ENCODE measurements at places on chromosomes 4 and X.

GRCh38 chr4:104989371-104989770 is 157.3 kb upstream of the TET2 start:
- no peak for DNase-seq

DNA sequence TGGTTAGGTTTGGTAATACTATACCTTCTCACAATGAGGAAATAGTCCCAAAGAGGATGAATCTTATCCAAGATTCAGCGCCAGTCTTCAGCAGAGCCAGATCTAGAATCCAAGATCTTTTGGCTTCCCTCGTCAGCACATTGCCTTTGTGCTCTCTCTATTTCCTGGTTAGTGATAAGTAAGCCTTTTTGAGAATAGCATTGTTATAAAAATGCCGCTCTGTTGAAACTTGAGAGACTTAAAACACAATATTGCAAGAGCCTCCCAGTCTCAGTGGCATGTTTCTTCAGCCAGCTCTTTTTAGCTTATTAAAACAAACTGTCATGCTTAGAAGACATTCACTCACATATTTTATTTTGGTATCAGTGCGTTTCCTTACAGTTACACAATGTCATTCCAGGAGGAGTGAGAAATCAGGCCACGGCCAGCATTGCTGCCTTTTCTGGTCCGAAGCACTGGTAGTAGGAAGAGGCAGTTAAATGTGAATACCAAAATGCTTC is 141.4 kb downstream of the KLHL8 start:
- no peak for DNase-seq

- peak; percentile 1 for DNase-seq
Measured at GRCh38 chrX:83934220-83934619, 73.3 kb downstream of the CYLC1 start.

DNA sequence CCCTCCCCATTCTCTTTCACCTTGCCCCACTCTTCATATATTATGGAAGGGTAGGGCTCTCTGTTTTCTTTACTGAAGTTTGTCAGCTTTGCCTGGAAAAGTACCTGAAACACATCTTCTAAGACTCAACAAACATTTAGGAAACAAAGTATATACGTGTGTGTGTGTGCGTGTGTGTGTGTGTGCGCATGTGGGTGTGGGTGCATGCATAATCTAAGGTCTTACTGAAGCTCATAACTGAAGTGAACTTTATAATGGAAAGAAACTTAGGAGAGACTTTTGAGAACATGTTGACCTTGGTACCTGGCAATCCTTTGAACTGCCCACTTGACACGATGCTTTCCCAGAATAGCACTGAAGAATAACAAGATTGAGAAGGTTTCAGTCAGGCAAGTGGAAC is 986.3 kb upstream of the GRID2 start:
- DNase-seq = no peak

DNA sequence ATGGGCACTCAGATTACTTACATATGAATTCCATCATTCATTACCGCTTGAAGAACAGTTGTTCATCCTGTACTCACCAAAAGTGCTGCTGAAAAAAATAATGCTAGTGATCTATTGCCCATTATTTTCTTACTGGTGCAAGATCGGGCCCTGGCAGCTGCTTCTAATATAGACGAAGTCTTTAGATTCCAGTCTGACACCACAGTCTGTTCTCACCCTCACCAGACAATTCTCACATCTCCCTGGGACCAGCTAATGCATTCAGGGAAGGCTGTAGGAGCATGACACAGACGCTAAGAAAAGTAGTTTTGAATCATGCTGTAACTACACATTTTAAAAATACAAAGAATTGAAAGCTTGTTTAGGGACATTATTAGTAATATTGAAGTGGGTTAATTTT is 13.8 kb downstream of the GEMIN8 start:
- no peak for DNase-seq

- DNase-seq = no peak
Measured at GRCh38 chr4:107380836-107381438, 339.1 kb downstream of the PAPSS1 start.

GRCh38 chr4:57445686-57446085 is 335.5 kb upstream of the IGFBP7 start:
- DNase-seq = no peak

DNA sequence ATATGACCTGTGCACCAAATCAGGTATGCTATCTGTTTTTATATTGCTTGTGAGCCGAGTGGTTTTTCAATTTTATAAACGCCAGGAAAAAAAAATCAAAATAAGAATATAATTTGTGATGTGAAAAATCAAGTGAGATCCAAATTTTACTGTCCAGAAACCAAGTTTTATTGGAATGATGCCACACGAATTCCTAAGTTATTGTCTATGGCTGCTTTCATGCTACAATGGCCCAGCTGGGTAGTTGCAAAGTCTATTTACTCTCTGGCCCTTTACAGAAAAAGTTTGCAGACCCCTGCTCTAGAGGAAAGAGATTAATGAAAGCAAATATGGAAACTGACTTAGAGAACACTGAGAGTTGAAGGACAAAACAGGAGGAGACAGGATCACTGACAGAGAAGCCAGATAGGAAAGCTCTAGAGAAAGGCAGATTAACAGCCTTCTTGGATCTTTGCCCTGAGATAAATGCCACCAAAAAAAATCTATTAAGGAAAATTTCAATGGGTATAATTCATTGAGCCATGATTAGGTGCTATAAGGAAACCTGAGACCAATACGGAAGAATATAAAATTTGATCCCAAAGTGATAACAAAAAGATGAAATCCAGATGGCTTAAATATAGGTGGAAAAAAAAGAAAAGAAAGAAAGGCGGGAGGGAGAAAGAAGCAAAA is 29.8 kb downstream of the PRSS12 start:
- DNase-seq = no peak

GRCh38 chr4:114085611-114086345 is 106.3 kb upstream of the ARSJ start:
- DNase-seq = no peak

DNA sequence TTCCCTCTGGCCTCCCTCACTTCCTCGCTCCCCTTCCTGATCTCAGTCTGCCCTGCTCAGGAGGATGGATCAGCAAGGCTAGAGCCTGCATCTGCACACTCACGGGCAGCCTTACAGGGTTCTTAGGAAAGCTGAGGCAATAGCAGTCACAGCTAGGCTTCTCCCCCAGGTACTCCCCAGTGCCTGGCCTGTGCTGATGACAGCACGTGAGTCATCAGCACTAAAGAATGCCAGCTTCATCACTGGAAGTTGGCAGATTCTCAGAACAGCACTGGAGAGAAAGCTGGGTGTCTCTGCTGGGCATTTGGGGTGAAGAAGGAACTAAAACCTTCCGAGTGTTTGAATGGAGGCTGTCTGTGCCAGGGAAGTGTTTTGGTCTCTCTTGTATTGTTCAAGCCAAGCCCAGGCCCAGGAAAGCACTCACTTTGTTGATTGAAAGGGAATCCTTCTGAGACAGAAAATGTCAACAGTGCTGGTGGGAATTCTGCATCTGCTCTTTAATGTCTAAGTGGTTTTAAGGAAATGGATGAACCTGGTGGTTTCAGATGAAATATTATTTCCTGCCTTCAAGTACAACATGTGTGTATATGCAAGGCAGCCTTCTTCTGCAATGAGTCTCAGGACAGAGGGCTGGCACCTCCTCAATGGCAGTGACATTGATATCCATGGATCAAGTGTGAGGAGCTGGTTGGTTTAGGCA is 73.0 kb upstream of the SCOC start:
- DNase-seq = peak; percentile 5

DNA sequence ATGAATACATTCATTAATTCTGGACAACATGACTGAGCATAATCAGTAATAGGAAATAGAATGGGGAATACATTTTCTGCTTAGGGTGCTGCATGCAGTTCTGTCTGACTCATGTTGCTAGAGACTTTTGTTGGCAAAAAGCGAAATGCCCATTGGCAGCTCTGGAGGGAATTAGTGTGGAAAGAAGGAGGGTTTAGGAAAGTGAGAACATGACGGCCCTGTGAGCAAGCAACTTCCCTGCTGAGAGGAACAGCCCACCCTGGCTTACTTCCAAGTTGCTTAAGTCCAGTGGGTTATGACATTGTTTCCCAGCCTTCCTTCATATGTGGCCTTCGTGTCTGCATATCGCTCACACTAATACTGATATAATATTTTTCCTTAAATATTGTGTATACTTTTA is 13.8 kb downstream of the MAD2L1 start:
- no peak for DNase-seq

DNA sequence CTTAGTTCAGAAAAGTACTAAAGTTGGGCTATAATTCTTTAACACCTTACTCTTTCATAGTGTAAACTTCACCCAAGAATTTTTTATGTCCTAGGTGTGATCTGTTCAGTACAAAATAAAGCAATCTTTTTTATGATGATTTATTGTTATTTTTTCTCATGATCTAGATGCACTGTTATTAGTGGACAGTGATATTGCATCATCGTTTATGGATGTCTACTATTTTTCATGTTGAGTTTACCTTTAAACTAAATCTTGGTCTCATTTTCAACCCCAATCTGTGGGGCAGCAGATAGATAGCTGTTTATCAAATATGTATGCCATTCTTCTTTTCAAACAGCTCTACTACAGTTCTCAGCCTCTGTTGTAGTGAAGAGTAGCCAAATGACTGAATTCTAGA is 215.4 kb downstream of the UGT8 start:
- no peak for DNase-seq

Data from SW 1271 (cell line).